ENCODE measurements at places on chromosomes 16 and 17.

DNA sequence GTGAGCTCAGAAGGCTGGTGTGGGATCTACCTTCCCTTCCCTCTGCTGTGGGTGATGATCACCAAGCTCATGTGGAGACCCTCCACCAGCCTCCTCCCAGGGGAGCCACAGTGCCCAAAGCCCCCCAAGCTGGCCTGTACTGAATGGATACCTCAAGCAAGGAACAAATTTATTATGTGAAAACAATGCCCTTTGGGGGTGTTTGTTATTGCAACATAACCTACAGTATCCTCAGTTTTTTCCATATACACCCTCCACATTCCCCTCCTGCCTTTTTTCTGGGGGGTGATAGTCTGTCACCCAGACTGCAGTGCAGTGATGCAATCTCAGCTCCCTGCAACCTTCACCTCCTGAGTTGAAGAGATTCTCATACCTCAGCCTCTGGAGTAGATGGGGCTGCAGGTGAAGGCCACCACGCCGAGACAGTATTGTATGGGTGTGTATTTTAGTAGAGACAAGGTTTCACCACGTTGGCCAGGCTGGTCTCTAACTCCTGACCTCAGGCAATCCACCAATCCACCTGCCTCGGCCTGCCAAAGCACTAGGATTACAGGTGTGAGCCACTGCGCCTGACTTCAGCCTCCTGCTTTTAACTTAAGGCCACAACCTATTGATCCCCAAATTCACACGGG is 215.9 kb downstream of the CPPED1 start:
- no peak for DNase-seq

GRCh38 chr16:77183137-77183536 is 7.9 kb upstream of the MON1B start:
- no peak for DNase-seq

GRCh38 chr17:69506489-69506888 is 92.0 kb downstream of the MAP2K6 start:
- DNase-seq, result no peak

DNA sequence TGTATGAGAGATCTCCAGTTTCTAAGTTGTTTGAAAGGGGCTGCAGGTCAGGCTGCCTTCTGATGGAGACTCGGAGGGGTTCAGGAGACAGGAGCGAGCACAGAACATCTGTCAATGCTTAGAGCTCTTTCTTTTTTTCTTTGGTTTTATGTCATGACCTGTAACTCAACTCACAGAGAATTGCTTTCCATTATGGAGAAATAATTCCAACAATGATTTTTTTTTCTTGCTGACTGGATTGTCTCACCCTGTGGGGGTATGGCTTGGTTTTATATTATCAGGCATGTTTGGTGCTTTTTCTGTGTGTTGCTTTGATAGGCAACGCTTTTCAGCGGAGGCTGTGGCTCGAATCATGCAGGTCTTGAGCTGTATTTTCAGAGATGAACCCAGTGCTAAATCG is 10.7 kb upstream of the KCNJ2 start:
- DNase-seq, result no peak

- DNase-seq, result no peak
Measured at GRCh38 chr16:12769525-12769924, 34.2 kb downstream of the CPPED1 start.

GRCh38 chr17:14204084-14204483 is 32.6 kb downstream of the CDRT15 start:
- DNase-seq, result no peak
